ENCODE measurements at places on chromosomes 4 and X.

- no peak for DNase-seq
These were observed 3.8 kb downstream of the VEGFC start for GRCh38 chr4:176788971-176789370.

DNA sequence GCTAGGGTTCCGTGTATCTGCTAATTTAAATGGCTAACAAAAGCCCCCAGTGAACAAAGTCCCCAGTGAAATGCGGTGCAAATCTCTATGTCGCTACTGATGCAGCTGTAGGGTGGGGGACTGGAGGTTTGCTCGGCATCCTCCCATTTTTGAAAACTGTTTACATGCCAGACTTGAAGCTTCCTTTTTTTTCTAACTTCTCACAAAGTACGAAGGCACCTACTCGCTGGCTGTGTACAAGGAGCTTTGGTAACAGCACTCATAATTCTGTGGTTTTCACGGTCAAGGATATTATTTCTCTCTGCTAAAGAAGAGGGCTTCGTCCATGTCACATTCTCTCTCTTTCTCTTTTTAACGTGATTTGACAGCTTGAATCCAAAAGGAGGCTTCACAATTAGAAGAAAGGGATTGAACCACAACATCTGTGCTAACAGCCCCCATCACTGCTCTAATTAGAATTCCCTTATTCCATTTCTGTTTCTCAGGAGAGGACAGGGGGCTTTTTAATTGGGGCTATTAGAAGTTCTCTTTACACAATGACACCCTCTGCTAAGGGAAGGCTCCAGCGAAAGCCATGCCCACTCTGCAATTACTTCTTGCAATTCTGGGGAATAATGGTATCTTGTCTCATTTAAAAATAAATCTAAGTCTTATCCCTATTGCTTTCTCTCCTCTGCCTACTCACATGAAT lies 46.7 kb downstream of the TMEM156 start:
- no peak for DNase-seq

- no peak for DNase-seq
These were observed 25.5 kb downstream of the ARHGAP36 start for GRCh38 chrX:131083510-131084142.

DNA sequence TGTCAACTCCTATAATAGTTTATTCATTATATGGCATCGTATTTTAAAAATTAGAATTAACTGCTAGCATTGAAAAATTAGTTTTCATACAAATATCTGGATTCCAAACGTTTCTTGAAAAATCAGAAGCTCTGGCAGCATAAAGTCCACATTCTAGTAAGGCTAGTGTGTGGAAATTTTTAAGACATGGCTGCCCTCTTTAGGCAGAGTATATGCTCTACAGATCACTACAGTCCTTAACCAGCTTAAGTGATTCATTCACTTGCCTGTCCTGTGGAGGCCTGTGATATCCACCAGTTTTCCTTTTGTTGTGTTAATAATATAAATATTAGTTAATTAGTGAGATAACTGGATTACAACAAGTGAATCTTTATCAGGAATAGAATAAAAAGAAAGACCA lies 287.2 kb downstream of the OPHN1 start:
- DNase-seq: peak; percentile 2

Data from NCI-H226 (cell line).